Placental pericyte (primary cell): ENCODE measurements at places on chromosomes 16 and 17. TPM values are rescaled to one million over a fixed set of nuclear protein-coding genes. Genes with fewer than 3 reads are reported as not detected.

Gene KCNH4
- not detected in 2 replicates for total RNA-seq

Gene ZNF213
- total RNA-seq = 8.3 and 11.4 TPM in 2 replicates

Gene ABCA3
- 0.72 and 3.5 TPM in 2 replicates for total RNA-seq

Gene PYCARD
- 50.4 and 56.2 TPM in 2 replicates for total RNA-seq

Gene TNFAIP1
- 35.9 and 71.3 TPM in 2 replicates for total RNA-seq

Gene CHST5
- under 0.01 TPM in 2 replicates for total RNA-seq

Gene FOXL1
- total RNA-seq = 1.1 and 12.2 TPM in 2 replicates

Gene MYO15A
- total RNA-seq = 0.44 and 0.72 TPM in 2 replicates

Gene PSMB3
- 172 and 303 TPM in 2 replicates for total RNA-seq
